ENCODE measurements at places on chromosomes 5 and 9.

DNA sequence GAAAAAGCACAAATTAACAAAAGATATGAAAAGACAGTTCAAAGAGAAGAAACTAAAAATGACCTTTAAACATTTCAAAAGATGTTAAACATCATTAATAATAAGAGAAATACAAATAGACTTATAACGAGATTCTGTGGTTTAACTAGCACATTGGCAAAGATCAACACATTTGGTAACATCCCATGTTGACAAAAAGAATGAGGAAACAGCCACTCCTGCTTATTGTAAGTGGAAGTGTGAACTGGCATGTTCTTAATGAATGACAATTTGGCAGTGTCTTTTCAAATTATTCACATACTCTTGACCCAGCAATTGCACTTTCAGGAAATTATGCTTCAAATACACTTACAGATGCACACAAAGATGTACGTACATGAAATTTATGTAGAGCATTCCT, 176.3 kb downstream of the TLE1 start:
- no peak for ATAC-seq

- no peak for ATAC-seq
Observed at GRCh38 chr5:132663771-132664695, 6.1 kb downstream of the IL13 start.

GRCh38 chr5:143074414-143074996, 304.3 kb downstream of the ARHGAP26 start:
- ATAC-seq = no peak

DNA sequence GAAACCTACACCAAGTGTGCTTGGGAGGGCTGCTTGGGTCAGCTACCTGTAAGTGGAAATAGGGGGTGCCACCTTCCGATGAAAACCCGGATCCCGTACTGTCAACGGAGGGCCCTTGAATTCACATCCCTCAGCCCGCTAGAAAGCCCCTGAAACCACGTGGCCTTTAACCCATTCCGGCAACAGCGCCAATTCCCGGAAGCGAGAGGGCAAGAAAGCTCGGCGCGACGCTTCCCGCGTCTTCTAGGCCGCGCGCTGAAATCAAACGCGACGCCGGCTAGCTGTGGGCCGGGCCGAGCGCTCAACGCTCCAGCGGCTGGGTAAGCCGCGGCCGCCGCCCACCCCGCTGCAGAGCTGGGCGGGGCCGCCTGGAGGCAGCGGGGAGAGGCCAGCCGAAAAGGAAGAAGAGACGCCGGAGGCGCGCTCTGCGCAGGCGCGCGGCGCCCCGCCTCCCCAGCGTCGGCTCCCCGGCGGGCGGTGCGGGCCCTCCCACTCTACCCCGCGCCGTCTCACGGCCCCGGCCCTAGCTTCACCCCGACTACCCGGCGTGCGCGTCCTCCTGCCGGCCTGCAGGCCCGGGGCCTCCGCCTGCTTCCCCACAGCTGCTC, at the start of gene KIF2A:
TSS of gene KIF2A (plus strand) at position 492 of the 608 bp plus-strand sequence. CDS start 267 bp downstream, outside the sequence.
- ATAC-seq = peak; percentile 95

DNA sequence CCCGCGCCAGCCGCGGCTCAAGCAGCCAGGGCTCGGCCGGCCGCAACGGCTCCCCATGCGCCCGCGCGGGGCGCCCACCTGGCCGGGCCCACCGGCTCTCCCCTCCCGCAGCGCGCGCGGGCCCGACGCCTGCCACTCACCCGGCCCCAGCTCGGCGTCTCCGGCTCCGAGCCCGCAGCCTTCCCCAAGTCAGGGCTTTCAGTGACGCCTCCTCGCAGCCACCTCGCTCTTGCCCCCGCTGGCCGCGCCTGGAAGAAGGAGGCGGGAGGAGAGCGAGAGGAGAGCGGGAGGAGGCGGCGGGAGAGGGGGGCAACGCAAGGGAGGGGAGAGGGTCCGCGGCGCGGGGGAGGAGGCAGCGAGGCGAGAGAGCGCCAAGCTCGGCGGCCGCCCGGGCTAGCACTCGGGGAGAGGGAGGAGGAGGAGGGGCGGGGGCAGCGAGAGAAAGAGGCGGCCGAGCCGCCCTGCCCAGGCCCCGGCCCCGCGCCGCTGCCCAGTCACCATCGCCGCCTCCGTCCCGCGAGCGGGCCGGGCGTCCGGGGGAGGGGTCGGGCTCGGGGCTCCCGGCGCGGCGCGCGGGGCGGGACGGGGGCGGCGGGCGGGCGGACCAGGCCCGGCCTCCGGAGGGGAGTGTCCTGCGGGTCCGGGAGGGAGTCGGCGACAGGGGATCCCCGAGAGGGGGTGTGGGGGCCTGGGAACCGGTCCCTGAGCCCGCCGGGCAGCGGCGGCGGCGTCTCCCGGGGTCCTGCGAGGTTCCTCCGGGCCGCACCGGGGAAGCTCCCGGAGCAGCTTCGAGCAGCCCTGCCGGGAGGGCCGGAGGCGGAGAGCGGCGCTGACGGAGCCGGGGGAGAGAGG, at the start of gene LHFPL2:
TSS of gene LHFPL2 (minus strand) at position 414 of the 852 bp plus-strand sequence. CDS start 138,559 bp downstream, outside the sequence.
- peak; percentile 79 for ATAC-seq

- ATAC-seq = peak; percentile 99
Observed at GRCh38 chr9:3337515-3338225, 188.1 kb downstream of the RFX3 start.

GRCh38 chr9:1085086-1085485, 34.9 kb downstream of the DMRT2 start:
- ATAC-seq = no peak

- ATAC-seq = no peak
Observed at GRCh38 chr5:76556511-76557221, 66.5 kb downstream of the F2RL2 start.

- peak; percentile 91 for ATAC-seq
Observed at GRCh38 chr5:113678924-113679575, 165.6 kb downstream of the YTHDC2 start.

- no peak for ATAC-seq
Observed at GRCh38 chr9:133932181-133932580, 59.9 kb downstream of the VAV2 start.

DNA sequence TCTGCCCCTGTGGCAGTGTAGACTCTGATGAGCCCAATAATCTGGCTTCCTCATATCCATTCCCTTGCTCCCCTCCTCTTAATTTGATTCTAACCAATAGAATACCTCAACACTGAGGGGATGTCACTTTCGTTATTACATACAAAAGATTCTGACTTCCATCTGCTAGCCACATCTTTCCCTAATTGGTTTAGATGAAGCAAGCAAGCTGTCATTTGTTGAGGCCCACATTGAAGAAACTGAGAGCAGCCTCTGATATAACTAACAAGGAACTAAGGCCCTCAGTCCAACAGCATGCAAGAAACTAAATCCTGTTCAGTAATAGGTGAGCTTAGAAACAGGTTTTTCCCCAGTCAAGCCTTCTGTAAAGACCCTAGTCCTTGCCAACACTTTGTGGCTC, 5.8 kb downstream of the ADAMTS6 start:
- no peak for ATAC-seq

GRCh38 chr9:130713286-130713960, 19.8 kb downstream of the EXOSC2 start:
- ATAC-seq = peak; percentile 1

DNA sequence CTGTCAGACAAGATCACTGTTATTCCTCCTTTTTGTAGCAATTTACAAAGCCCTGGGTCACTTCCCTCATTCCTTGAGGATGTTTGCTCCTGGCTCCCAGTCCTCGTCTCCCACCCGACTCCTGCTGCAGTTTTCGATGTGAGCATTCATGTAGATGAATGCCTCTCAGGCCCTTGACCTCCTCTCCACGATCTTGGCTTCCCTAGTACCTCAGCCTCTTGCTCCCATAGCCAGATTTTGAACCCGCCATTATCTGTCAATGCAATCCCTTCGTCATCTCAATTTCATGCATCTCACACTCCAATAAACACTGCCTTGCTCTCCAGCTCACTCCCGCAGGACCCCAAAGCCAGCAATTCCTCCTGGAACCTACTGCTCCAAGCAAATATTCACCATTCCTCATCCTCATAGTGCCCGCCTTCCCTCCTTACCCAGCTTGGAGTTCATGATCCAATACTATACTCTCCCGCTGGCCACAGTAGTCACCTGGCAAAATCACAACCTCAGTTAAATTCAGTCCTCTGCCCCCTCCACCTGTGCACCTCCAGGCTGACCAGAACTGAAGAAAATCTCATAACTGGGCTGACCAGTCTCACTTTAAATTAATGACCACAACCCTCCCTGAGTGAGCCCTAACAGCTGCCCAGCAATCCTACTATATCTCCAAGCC, 35.1 kb upstream of the JADE2 start:
- no peak for ATAC-seq

DNA sequence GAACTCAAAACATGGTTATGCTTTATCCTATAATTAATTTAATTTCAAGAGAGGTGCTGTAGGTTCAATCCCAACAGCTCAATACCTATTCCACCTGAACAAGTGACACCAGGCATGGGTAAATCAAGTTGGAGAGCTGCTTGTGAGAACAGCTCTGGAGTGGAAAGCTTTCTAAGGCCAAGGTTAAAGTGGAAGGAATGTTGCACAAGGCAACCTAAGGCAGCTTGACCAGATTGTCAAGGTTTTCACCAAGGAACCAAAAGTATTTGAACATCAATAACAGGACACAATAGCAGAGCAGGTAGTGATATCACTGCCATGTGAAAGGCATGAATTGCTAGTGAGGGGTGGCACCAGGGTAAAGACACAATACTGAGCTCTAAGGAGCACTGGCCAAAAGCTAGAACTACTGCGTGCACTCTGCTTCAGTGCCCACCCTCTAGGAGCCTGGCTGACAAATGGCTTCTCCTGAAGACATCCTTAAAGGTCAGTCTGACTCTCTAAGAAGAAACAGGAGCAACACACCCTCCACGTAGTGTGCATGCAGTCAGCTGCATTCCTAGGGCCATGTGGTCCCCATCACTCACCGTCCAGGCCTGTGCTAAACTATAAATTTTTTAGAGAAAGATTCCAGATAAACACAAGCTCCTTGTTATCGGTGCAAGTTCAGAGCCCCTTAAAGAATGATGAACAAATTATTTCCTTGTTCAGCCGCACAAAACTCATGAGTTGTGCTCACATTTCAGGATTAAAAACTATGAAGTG, 677.7 kb upstream of the KLF4 start:
- ATAC-seq = peak; percentile 58

- ATAC-seq = no peak
Observed at GRCh38 chr5:1444361-1445189, 665 bp downstream of the SLC6A3 start.

GRCh38 chr5:132497488-132497997, 7.0 kb upstream of the IRF1 start:
- ATAC-seq = peak; percentile 55

- peak; percentile 93 for ATAC-seq
Observed at GRCh38 chr5:76489877-76490688, 87.0 kb downstream of the IQGAP2 start.

- peak; percentile 84 for ATAC-seq
Observed at GRCh38 chr9:127555840-127556820, 55.9 kb upstream of the STXBP1 start.

DNA sequence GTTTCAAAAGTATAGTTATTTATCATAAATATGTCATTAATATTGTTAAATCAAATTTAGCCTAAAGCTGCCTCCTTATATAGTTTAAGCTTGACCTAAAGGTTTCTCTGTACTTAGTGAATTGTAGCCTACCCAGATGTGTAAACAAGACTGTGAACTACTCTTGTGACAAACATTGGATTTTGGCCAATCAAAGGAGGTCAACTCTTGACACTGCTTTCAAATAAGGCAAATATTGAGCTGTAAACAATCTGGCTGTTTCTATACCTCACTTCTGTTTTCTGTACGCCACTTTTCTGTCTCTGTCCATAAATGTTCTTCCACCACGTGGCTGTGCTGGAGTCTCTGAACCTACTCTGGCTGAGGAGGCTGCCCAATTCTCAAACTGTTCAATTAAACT, 51.2 kb downstream of the FXN start:
- ATAC-seq = no peak

- ATAC-seq = no peak
Observed at GRCh38 chr9:77534376-77535057, 113.6 kb downstream of the GNA14 start.

- ATAC-seq = peak; percentile 21
Observed at GRCh38 chr5:90134381-90134780, 275.2 kb downstream of the CETN3 start.

DNA sequence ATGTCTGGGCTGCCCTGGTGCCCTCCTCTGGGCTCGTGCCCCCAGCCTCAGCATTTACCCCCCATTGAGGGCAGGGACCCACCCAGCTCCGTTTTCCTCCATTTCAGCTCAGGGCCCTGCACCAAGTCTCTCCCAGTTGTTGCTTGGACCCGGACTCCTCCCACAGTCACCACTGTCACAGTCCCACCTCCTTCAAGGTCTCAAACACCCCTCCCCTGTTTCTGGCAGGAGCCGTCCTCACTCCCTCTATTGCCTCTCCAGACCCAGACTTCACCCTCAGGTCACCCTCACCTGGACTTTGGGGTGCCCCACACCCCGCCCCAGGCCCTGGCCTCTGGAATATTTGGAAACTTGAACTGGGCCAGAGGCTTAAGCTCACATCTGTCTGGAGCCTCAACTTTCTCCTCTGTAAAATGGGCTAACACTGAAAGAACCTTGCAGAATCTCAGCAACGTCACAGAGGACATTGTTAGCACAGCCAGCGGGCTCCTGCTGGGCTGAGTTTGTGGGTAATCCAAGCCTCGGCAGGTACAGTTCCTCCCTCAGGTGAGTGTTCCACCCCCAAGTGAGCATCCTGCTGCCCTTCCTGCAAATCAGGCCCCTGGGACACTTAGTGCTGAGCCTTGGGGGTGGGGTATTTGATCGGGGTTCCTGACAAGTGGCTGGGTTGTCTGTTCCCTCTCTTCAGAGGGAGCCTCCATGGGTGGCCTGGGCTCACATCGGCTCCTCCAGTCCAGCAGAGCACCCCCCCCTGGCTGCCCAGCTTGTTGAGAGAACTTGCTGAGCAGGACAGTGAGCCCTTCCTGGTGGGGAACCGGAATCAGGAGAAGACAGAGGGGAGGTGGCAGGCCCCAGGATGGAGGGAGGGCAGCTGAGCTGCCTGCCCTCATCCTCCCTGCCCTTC, 130.1 kb downstream of the C9orf50 start:
- no peak for ATAC-seq

DNA sequence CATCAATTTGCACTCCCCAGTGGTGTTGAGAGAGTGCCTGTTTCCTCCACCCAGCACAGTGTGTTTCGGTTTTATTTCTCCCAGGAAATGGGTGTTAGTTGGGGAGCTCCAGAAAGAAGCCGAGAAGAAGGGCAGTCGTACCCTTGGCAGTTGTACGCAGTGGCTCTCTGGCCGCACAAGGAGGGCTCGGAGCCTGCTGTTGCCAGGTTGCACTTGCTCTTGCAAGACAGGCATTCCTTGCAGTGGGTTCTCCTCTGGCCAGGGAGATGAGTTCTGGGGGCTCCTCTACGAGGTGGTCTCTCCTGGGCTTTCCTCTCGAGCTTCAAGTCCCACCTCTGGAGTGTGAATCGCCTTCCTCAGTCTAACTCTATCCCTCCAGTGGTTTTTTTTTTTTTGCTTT, 29.1 kb downstream of the QRFP start:
- no peak for ATAC-seq
